ENCODE measurements at places on chromosomes 2 and 18. TPM values are rescaled to one million over a fixed set of nuclear protein-coding genes. Genes with fewer than 3 reads are reported as not detected.

ALK gene
- not detected for polyA plus RNA-seq

TFPI gene
- 33.9 TPM for polyA plus RNA-seq

GAREM2 gene
- polyA plus RNA-seq: 1.8 TPM

COBLL1 gene
- polyA plus RNA-seq: 1.2 TPM

CHMP3 gene
- polyA plus RNA-seq: 84.6 TPM

ANKRD53 gene
- polyA plus RNA-seq: 1.0 TPM

NPHP1 gene
- polyA plus RNA-seq: 2.5 TPM

SCYGR1 gene
- not detected for polyA plus RNA-seq

GAL3ST2 gene
- polyA plus RNA-seq: not detected

SLC4A5 gene
- polyA plus RNA-seq: 0.20 TPM

QPCT gene
- polyA plus RNA-seq: 1.9 TPM

LHCGR gene
- 0.10 TPM for polyA plus RNA-seq

CENPA gene
- 14.9 TPM for polyA plus RNA-seq

KIF1A gene
- not detected for polyA plus RNA-seq

FEV gene
- polyA plus RNA-seq: not detected

TSPYL6 gene
- polyA plus RNA-seq: not detected

RAX gene
- polyA plus RNA-seq: not detected
